ENCODE measurements at places on chromosomes 5 and 9.

DNA sequence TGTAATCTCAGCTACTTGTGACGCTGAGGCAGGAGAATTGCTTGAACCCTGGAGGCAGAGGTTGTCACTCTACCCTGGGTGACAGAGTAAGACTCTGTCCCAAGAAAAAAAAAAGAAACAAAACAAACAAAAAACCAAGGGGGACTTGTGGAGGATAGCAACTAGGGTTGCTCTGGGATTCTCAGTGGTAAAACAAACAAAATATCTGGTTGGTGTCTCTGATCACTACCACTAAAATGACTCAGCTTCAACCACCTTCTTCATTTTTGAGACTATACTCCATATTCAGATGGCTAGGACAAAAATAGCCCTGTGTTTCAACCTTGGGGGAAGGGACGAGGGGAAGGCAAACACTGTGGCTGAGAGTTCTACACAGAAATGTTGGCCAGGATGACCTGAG is 110.3 kb downstream of the ARRDC3 start:
- peak; percentile 63 for DNase-seq

DNA sequence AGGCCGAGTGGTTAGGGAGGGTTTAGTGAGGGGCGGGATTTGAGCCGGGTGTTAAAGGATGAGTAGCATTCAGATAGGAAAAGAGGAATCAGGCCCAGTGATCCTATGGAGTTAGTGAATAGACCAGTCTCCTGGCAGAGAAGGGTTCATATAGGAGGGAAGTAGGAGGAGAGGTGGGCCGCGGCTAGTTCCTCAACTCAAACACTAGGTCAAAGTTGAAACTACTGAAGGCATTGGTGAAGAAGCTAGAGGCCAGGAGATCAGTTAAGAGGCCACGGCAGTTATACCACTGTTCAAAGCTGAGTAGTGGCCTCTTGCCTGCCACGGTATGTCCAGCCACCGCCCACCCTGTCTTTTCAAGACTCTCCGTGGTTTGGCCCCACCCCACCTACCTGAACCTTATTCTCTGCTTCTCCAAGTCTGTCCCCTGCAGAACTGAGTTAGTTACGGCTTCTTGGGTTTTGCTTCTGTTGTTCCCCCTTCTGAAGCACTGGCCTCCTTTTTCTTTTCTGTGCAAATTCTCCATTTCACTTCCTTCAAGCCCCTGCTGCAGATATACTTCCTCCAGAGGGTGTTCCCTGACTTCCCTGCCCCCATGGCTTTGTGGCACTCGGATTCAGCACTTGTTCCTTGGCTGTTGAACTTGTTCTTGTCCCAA is 1.8 kb downstream of the ZBTB34 start:
- DNase-seq = no peak

- no peak for DNase-seq
These were observed 9.3 kb upstream of the TRPC7 start for GRCh38 chr5:136374638-136375037.

DNA sequence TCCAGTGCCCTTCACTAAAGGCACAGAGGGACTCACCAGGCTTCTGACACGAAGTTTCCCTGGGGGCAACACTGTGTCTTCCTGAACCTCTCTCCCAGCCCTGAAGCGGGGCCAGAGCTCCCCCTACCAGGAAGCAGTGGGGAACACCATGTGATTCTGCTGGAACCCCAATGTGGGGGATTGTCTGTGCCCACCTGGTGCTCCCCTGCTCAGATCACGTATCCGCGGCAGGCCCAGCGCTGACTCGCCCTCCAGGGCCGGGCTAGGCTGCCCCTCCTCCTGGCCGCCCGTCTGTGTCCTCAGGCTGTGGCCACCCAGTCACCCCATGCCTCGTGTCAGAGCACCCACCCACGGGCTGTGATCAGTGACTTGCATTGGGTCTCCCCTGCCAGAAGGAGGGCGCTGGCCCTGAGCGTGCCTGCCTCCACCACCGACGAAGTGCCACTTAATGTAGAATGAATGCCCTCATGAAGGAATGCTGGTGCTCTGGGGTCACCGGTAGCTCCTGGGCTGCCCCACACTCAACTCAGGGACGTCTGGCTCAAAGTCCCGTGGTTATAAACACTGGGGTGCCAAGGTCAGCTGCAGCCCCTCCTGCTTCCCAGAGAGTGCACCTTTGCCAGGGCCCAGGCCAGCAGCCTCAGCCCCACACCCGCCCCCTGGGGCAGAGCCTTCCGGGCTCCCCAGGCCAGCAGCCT is 22.1 kb downstream of the SARDH start:
- peak; percentile 38 for DNase-seq

DNA sequence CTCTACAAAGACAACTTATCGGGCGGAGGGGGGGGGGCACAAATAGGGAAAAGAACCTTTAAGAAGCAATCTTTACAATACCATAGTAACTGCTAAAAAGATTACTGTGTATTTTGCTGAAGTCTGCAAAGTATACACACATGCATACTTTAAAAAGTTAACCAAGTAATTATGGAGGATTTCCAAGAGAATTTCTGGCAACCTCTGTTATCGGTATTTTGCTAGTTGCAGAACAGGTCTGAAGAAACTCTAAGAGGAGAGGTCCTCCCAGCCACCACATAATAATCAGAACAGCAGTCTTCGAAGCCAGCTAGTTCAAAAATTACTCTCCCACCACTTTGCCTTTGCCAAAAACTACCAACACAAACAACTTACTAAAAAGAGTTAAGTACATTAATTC is 56.1 kb downstream of the UBAP2 start:
- DNase-seq = no peak

DNA sequence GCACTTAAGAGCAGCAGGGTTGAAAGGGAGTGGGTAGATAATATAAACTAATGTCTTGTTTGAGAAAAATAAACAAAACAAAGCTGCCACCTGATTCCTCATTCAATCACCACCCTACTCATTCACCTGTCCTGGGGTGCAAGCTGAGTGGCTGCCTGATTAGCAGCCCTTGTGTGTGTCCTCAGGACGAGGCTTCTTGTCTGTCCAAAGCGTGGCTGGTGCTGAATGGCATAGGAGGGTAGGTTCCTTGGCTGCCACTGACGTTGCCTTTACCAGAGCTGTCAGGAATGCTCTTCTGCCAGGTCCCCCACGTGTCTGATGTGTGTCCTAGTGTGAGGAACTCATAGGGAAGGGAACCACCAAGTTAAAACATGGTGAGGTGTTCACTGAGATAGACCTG is 146.6 kb upstream of the SLC24A2 start:
- DNase-seq = no peak

DNA sequence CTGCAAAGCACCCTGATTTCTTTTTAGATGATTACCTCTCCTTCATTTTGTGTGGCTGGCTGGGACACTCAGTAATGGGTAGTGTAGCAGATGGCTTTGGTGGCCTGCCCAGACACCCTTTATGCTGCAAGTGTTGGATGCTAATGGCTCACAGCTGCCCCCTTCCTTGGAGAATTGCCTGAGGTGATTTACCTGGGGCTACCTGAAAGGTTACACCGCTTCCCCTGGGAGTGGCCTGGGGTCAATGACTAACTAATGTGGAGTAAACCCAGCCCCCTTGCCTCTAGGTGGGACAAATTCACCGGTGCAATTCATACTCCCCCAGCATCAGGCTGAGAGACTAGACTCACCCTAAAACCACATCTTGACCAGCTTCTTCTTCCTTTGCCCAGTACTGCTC is 23.5 kb upstream of the HAND1 start:
- no peak for DNase-seq

DNA sequence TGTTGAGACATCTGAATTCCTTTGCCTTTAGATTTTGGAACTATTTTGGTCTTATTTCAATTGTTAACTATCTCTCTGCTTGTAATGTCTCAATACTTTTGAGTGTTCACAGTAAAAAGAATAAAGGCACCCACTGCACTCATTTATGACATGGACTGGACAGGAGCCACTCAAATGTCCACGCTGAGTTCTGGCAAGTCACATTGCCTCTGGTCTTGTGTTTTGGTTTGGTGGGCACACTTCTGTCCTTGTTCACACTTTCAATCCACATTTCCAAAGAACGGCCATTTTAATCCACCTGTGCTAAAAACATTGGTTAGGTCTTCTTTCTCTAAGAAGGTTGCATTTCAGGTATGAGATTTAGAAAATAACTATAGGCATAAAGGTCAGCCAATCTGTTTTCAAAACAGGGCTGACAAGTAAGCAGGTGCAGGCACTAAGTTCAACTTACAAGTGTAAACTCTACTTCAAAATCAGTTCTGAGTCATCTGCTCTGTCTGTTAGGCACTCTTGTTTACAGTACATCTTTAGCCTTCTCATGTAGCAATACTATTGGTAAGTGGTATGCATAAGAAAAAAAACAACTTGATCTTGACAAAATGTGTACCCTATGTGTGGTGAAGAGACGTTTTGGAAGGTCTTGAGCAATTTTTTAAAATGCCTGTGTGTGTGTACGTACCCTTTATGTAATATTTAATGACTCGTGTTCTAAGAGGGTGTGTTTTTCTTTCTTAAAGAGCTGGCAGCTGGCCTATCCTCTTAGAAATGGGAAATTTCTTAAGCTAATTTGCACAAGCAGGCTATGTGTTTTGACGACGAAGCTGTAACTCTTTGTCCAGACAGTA is 31.5 kb upstream of the ZFAND5 start:
- DNase-seq = peak; percentile 39

All from fibroblast of skin of scalp (primary cell).